Thymus (tissue), 14 donors: ENCODE measurements at places on chromosomes 4 and X. TPM values are rescaled to one million over a fixed set of nuclear protein-coding genes. Genes with fewer than 3 reads are reported as not detected.

JAKMIP1 gene
- 0.19 TPM for total RNA-seq

DNA sequence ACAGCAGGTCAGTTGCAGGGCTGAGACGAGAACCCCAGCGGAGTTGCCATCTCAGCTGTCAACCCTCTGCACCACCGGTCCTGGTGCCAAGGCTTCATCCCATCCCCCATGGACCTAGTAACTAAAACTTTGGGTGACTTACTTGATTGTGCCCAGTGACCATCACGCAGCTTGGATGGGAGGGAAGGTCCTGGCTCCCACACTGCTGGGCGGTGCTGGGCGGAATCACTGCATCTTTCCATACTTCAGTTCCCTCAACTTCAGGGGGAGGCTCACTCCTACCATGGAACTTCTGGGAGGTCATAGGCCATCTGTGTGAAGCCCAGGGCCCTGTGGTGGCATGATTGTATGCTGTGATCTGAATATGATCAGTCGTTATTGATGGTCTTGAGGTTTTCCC lies 26.2 kb upstream of the JAKMIP1 start:
- peaks cover 18% of the 10 kb centered on the region for H3K27me3 ChIP-seq
- H3K27ac ChIP-seq = no peak overlapping the region
- no peak for DNase-seq
- no peaks in the 10 kb centered on the region for H3K4me1 ChIP-seq

GRCh38 chr4:26687728-26688127 lies 103.8 kb downstream of the TBC1D19 start:
- no peak overlapping the region for H3K27ac ChIP-seq
- H3K4me1 ChIP-seq = no peaks in the 10 kb centered on the region
- no peak for DNase-seq
- no peaks in the 10 kb centered on the region for H3K27me3 ChIP-seq
- no peak overlapping the region for H3K4me3 ChIP-seq

MAGEE1 gene
- total RNA-seq = 0.85 TPM

DNA sequence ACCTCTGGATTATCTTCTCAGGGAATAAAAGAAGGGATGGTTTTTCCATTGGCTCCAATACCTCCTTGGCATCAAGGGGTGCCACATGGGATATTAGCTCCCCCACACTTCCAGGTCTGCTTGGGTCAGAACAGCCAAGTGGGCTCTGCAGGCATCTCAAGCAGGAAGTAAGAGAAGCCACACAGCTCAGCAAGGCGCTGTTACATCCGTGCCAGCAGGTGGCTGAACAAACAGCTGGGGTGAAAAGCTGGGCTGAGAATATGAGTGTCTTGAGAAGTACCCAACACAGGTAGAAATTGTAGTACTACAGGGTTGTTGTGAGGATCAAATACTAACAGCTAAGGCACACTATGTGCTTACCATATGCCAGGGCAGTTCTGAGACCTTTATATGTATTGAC lies 76.7 kb upstream of the TMEM150C start:
- no peak overlapping the region for H3K4me3 ChIP-seq
- no peaks in the 10 kb centered on the region for H3K4me1 ChIP-seq
- no peaks in the 10 kb centered on the region for H3K36me3 ChIP-seq
- DNase-seq = no peak

DNA sequence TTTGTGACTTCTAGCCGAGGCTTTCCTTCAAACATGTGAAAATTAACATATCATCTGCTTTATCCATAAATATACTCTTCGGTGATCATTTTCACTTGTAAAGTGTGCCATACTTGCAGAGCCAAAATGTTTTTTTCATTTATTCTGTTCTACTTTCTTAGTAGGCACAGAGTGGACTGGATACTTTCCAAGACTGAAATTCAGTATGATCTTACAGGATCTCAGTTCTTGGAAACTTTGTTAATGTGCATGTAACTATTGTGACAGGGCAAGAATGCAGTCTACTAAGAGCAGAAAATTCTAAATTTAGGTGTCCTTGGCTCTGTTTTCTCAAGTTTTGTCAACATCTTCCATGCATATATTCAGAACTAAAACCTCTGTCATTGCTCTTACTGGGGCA lies 284.9 kb downstream of the TEX13A start:
- DNase-seq = no peak
- H3K27ac ChIP-seq = no peak overlapping the region
- no peak overlapping the region for H3K4me3 ChIP-seq
- no peaks in the 10 kb centered on the region for H3K36me3 ChIP-seq
- no peaks in the 10 kb centered on the region for H3K27me3 ChIP-seq
- no peaks in the 10 kb centered on the region for H3K4me1 ChIP-seq

DNA sequence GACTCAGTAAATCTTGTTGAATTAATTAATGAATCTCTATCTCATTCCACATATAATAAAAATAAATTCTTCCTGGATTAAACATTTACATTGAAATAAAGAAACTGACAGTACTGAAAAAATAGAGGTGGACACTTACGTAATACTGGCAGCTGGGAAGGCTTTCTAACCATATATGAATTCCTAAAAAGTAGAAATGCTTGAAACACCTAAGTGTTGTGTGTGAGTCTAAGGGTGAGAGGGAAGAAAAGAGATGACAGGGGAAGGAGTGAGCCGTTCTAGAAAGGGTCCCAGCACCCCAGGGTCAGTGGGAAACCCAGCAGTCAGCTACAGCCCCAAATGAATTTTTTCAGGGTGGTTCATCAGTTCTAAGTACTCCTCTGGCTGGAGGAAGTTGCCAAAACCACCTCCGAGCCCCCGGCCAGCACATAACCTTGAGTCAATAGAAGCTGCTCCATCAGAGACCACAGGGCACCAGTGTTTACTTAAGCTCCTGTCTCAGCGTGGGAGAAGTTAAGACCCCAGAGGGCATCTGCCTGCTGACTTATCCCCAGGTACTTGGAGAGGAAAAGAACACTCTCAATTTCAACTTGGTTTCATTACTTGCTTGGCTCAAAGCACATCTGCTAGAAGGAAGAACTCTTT lies 18.3 kb downstream of the GAB3 start:
- H3K27ac ChIP-seq = peak overlapping the region; percentile 36
- no peaks in the 10 kb centered on the region for H3K36me3 ChIP-seq
- DNase-seq = no peak
- peaks cover 9% of the 10 kb centered on the region for H3K4me1 ChIP-seq

- H3K4me1 ChIP-seq = no peaks in the 10 kb centered on the region
Measured at GRCh38 chr4:96183611-96184010, 343.7 kb downstream of the PDHA2 start.

CXCL10 gene
- total RNA-seq = 50.4 TPM

GRCh38 chr4:114005569-114006442 lies 26.4 kb upstream of the ARSJ start:
- no peaks in the 10 kb centered on the region for H3K36me3 ChIP-seq
- no peak overlapping the region for H3K4me3 ChIP-seq
- H3K4me1 ChIP-seq = no peaks in the 10 kb centered on the region
- H3K27me3 ChIP-seq = no peaks in the 10 kb centered on the region
- DNase-seq = no peak
- H3K27ac ChIP-seq = no peak overlapping the region

GRCh38 chrX:43718546-43718945 lies 62.4 kb downstream of the MAOA start:
- no peaks in the 10 kb centered on the region for H3K27me3 ChIP-seq
- DNase-seq = no peak
- H3K27ac ChIP-seq = no peak overlapping the region
- H3K36me3 ChIP-seq = no peaks in the 10 kb centered on the region
- H3K4me1 ChIP-seq = no peaks in the 10 kb centered on the region
- no peak overlapping the region for H3K4me3 ChIP-seq

DNA sequence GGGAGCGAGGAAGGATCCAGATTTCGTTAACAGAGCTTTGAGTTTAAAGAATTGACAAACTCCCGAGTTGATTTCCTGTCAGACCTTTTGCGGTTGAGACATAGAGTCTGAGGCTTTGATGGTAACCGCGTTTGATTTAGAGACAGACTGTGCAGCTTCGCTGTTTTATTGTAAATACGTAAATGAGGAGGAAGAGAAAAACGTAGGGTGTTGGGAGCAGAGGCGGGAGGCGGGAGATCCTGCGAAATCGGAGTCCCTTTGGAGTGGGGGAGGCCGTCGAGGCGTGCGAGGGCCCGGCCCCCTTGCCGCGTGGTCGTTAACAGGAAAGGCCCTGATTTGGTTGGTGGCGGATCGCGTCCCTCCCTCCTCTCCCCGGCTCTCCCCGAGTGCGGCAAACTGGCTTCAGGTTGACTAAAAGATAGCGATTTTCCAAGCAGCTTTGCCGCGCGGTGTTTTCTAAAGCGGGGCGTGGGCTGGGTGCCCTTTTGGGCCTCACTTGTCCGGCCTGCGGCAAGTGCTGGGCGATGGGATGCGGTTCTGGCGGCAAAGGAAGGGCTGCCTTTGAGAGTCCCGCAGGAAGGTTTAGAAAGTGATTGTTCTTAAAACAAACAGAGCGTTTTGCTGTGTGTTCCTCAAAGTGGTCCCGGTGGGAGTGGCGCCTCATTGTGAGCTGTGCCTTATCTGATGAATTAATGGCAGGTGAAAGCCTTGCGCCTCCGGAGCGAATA lies 857 bp downstream of the SCML1 start:
- peaks cover 10% of the 10 kb centered on the region for H3K27me3 ChIP-seq
- peaks cover 14% of the 10 kb centered on the region for H3K4me1 ChIP-seq
- H3K27ac ChIP-seq = peak overlapping the region; percentile 86
- peak overlapping the region; percentile 57 for H3K4me3 ChIP-seq

KCTD8 gene
- not detected for total RNA-seq

DNA sequence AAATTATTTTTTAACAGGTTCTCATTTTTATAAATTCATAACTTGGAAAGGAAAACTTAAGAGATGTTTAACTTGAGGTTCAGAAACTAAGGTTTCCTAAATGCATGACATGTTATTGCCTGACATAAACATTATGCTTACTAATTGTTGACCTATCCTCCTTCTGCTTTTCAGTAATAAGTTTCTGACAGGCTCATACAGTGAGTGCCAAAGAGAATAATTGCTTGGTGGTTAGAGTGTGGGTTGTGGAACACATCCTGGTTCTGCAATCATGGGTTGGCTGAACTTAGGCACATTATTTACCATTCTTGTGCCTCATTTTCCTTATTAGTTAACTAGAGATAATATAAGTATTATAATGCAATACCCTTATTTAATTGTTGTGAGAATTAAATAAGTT lies 56.5 kb downstream of the BMPR1B start:
- no peaks in the 10 kb centered on the region for H3K27me3 ChIP-seq
- no peak overlapping the region for H3K27ac ChIP-seq
- H3K4me3 ChIP-seq = no peak overlapping the region
- no peaks in the 10 kb centered on the region for H3K36me3 ChIP-seq

DNA sequence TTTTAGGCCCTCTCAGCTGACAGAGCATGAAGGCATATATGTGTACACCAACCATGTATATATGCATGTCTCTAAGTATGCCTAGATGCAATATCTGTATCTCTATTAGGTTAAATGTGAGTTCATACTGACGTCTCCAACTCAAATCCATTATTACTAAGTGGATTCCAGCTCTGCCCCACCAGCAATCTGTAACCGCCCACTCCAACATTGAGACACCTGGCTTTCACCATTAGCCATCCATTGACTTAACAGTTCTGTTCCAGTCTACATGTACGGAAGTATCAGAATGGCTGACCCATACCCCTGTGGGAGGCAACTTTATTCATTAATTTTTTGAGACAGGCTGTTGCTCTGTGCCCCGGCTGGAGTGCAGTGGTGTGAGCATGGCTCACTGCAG lies 15.0 kb upstream of the SH3TC1 start:
- no peaks in the 10 kb centered on the region for H3K4me1 ChIP-seq
- H3K4me3 ChIP-seq = no peak overlapping the region

GRCh38 chr4:189060104-189060503 lies 880.6 kb upstream of the FRG1 start:
- H3K4me3 ChIP-seq = no peak overlapping the region
- no peaks in the 10 kb centered on the region for H3K4me1 ChIP-seq
- H3K27me3 ChIP-seq = no peaks in the 10 kb centered on the region
- DNase-seq = no peak
- no peak overlapping the region for H3K27ac ChIP-seq

- no peaks in the 10 kb centered on the region for H3K36me3 ChIP-seq
- H3K27ac ChIP-seq = no peak overlapping the region
- H3K27me3 ChIP-seq = no peaks in the 10 kb centered on the region
- no peaks in the 10 kb centered on the region for H3K4me1 ChIP-seq
- DNase-seq = no peak
- H3K4me3 ChIP-seq = no peak overlapping the region
Measured at GRCh38 chr4:37422102-37422501, 177.6 kb downstream of the NWD2 start.

DNA sequence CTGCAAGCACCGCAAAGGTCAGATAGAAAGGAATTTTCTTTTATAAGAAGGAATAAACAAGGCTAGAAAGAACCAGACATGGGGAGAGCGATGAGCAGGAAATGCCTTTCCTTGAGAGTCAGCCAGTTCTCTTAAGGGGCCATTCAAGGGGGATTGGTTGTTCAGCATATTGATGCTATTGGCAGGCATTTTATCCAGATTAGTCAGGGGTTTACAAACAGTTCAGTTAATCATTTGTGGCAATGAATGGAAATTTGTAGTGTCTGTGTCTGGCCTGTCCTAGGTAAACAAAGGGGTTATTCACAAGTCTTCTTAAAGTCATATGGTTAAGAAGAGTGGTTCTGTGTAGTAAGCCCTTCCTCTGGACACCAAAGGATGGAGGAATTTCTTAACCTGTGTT lies 184.7 kb upstream of the FRMPD4 start:
- H3K4me3 ChIP-seq = no peak overlapping the region
- no peaks in the 10 kb centered on the region for H3K36me3 ChIP-seq
- no peak for DNase-seq
- H3K27me3 ChIP-seq = no peaks in the 10 kb centered on the region
- no peaks in the 10 kb centered on the region for H3K4me1 ChIP-seq

GRCh38 chr4:52997132-52997416 lies 135.0 kb downstream of the RASL11B start:
- no peaks in the 10 kb centered on the region for H3K36me3 ChIP-seq
- no peak for DNase-seq
- peaks cover 3% of the 10 kb centered on the region for H3K4me1 ChIP-seq
- H3K27me3 ChIP-seq = no peaks in the 10 kb centered on the region
- no peak overlapping the region for H3K4me3 ChIP-seq

DNA sequence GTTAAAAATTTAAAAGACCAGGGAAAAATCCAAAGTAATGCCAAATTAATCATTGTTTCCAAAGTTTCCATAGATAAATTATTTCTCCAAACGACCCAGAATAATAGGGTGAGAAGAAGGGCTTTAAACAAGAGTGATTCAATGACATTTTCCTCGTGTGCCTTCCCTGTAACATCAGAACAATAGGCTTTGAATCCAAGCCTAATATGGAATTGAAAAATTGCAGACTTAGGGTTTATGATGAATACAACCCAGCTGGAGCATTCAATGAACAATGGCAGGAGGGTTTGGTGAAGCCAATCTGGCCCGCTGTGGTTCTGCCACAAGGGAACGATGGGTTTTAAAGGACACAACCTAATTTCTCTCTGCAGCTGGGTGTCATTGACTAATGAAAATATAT lies 94.2 kb downstream of the CBLL2 start:
- no peak overlapping the region for H3K4me3 ChIP-seq
- H3K4me1 ChIP-seq = no peaks in the 10 kb centered on the region
- H3K27ac ChIP-seq = no peak overlapping the region
- no peaks in the 10 kb centered on the region for H3K27me3 ChIP-seq
- DNase-seq = no peak
- H3K36me3 ChIP-seq = no peaks in the 10 kb centered on the region

STX18 gene
- total RNA-seq = 27.8 TPM

- DNase-seq = no peak
- H3K4me1 ChIP-seq = no peaks in the 10 kb centered on the region
- no peak overlapping the region for H3K4me3 ChIP-seq
Measured at GRCh38 chr4:68906780-68907137, 44.8 kb downstream of the UGT2A3 start.
